Stimulated activated CD4-positive, alpha-beta T cell treated with anti-CD3 and anti-CD28 coated beads, TNF-alpha, amount 100 ng/mL, for 48 hours (primary cell): ENCODE measurements at places on chromosomes 11 and 22.

GRCh38 chr22:30362651-30363281 lies 6.0 kb downstream of the CCDC157 start:
- DNase-seq: no peak

DNA sequence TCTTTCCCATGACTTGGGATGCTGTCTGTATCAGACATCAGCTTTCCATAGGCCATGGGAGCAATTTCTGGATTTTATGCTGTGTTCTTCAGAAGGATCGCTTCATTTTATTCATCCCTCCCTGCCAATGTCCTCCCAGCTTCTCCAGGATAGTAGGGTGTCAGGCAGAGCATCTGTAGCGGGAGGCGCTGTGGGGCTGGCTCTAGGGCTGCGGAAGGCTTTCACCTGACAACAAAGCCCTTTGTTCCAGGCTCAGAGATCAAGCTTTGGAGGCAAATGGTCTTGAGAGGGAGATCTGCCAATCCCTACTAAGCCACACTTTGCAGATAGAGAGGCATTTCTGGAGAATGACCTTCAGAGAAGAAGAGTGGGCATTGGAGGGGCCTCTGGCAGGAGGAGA lies 29.5 kb upstream of the FTH1 start:
- no peak for DNase-seq

- no peak for DNase-seq
Observed at GRCh38 chr11:119441898-119442243, 18.9 kb upstream of the THY1 start.

GRCh38 chr11:121057922-121058321 lies 34.0 kb downstream of the TBCEL start:
- DNase-seq: no peak

GRCh38 chr11:61552108-61552635 lies 28.7 kb downstream of the SYT7 start:
- no peak for DNase-seq

DNA sequence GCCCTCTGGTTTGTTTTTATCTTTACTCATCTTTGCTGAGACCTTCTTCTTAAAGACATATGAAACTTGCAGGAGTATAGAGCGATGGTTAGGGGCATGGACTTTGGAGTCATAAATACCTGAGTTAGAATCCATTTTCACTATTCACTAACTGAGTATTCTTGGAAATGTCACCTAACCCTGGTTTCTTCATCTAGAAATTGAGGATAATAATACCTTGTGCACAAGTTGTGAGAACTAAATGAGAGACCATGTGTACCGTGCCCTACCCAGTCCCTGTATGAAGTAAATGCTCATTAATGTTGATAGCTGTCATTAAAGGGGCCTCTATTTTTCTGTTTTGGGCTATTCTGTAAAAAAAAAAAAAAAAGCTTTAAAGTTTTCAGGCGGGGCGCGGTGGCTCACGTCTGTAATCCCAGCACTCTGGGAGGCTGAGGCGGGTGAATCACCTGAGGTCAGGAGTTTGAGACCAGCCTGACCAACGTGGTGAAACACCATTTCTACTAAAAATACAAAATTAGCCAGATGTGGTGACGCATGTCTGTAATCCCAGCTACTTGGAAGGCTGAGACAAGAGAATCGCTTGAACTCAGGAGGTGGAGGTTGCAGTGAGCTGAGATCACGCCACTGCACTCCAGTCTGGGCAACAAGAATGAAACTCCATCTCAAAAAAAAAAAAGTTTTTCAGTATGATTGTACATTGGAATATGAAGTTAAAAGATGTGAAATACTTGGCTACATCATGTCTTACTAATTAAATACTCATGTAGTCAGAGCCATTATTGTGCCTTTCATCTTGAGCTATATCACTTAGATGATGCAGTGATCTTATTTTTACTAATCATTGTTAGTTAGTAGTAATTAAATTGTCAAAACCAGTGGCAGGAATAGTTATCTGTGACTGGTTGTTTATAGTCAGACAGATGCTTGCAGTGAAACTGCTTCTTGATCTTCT lies 95.0 kb downstream of the AMOTL1 start:
- no peak for DNase-seq

DNA sequence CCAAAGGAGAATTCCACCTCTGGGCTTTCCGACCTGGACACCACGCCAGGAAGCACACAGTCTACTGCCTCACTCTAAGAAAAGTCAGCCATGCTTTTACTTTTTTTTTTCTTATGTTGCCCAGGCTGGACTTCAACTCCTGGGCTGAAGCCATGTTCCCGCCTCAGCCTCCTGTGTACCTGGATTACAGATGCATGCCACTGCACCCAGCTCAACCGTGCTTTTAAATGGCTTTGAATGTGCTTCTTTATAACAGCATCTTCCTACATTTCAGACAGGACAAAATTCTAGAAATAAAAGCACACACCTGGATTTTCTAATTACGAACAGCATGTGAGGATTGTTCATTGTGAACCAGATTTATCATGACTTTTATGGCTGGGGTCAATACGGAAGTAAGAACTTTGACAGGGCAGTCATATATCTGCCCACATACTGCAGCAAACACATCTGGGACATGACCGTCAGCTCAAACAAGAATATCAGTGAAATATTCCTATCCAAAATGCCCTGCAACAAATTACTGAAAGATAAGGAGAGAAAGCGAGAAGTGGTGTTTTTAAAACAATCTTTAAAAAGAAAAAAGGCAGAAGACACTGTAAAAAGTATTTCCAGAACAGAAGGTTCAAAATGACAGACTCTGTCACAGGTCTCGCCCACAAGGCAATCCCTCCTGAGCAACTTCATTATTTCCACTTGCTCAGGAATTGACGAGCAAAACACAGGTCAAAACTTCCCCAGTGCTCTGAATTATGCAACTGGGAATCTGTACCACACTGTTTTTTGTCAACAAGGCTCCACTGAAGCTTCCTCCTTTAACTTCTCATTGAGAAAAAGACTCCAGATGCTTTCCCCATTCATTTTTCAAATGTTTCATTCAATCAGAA lies 42.1 kb downstream of the PACSIN2 start:
- no peak for DNase-seq

DNA sequence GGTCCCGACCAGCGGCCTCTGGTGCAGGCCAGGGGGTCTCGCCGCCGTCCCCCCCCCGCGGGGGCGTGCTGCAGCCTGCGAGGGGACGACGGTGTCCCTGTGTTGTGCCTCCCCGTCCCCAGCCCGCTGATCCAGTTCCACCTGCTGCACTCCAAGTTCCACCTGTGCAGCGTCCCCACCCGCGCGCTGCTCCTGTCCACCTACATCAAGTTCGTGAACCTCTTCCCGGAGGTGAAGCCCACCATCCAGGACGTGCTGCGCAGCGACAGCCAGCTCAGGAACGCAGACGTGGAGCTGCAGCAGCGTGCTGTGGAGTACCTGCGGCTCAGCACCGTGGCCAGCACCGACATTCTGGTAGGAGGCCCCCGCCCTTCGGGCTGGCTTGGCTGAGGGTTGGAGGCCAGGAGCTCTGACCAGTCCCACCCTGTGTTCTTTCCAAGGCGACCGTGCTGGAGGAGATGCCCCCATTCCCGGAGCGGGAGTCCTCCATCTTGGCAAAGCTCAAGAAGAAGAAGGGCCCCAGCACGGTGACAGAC lies 42.8 kb downstream of the MUC6 start:
- no peak for DNase-seq

- DNase-seq: no peak
Observed at GRCh38 chr11:118503216-118503615, 24.1 kb upstream of the TTC36 start.

- DNase-seq: no peak
Observed at GRCh38 chr11:119378851-119379465, 2.5 kb downstream of the USP2 start.

GRCh38 chr11:69423611-69424385 lies 57.7 kb upstream of the LINC01488 start:
- DNase-seq: no peak

- DNase-seq: no peak
Observed at GRCh38 chr22:35488513-35488912, 52.1 kb upstream of the RASD2 start.

DNA sequence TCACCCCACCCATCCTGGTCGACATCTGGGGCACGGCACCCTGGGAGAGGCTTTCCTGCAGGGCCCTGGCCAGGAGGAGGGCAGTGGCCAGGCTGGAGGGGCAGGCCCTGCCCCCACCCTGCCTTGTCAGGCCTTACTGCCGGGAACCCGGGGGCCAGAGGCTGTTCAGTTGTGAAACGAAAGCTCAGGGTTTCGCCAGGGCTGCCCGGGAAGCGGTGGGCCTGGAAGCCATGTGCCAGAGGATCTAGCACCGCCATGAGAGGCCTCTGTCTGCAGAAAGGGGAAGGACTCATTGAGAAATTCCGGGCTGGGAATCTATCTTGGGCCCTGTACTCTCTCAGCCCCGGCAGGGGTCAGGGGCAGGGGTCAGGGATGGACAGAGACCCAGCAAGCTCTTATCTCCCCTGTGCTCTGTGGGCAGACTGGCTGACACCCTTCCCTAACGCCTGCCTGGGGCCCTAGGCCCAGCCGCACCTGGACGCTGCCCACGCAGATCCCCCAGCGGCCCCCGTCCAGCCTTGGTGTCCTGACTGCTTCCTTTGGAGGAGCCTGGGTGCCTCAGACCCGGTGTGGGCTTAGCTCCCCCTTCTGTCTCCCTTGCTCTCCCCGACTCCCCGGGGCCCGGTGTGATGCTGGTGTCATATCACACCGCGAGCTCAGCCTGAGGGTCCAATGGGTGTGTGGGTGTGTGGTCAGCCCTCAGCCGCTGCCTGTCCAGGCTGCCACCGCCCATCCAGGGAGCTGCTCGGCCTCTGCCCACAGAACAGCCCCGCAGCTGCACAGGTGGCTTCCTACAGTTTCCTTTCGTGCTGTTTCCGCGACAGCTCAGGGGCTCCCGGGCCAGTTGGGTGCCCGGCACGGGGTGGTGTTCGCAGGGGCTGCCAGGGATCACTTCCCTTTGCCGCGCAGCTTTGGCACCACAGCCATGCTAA lies 6.5 kb downstream of the PIM3 start:
- no peak for DNase-seq

- no peak for DNase-seq
Observed at GRCh38 chr11:66619080-66619554, 2.7 kb downstream of the RBM14 start.

DNA sequence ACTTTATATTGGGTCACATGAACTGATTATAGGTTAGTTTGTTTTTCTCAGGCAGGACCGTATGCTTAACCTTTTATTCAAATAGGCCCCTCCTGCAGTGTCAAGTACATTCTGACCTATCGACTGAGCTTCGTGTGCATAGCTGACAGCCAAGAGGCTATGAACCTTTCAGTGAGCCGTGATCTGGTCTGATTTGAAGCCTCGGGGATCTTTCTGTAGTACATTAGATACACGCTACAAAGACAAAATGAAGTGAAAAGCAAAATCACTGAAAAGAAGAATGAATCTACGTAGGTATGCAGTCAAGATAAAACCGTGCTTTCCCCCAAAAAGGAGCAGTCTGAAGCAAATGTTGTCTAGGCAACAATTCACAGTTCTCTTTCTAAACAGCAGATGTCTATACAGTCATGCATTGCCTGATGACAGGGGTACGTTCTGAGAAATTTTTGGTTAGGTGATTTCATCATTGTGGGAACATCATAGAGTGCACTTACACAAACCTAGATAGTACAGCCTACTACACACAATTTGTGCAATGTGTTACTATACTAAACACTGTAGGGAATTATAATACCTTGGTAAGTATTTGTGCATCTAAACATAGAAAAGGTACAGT lies 18.1 kb downstream of the JHY start:
- no peak for DNase-seq

- DNase-seq: no peak
Observed at GRCh38 chr11:35477901-35478300, 47.5 kb downstream of the PAMR1 start.

DNA sequence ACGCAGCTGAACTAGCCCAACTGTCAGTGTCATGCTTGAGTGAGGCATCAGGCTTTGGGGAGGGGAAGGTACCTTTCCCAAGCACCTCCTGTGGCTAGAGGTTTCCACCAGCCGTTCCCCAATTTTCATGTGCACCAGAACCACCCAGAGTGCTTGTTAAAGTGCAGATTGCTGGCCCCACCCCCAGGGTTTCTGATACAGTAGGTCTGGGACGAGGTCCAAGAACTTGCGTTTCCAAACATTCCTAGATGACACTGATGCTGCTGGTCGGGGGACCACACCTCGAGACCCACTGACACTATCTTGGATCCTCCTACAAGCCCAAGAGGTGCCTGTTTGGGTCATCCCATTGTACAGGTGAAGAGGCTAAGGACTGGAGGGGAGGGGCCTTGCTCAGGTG lies 59.8 kb downstream of the PDE2A start:
- no peak for DNase-seq

DNA sequence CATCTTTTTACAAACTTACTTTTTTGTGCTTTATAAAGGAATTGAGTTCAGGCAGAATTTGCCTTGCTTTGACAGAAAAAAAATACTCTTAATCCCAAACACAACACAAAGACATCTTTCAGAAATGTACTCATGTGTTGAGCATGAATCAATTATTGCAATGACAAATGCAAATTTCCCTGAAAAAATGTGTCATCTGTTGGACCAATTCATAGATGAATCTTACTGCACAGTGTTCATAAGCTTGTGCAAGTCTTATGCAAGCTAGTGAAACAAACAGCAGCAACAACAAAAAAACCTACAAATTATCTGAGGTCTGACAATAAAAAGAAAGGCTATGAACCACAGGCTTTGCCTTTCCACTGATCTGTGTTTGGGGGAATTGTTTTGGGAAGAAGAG lies 42.3 kb upstream of the HTATIP2 start:
- DNase-seq: no peak
